ENCODE measurements at places on chromosomes 1 and 21. TPM values are rescaled to one million over a fixed set of nuclear protein-coding genes. Genes with fewer than 3 reads are reported as not detected.

The CLSTN1 gene
- 68.2 TPM for total RNA-seq

The LRRC3 gene
- 2.4 TPM for total RNA-seq

The ERICH3 gene
- not detected for total RNA-seq

The TRIM46 gene
- total RNA-seq: 1.8 TPM

The CLIC6 gene
- not detected for total RNA-seq

The PRR9 gene
- not detected for total RNA-seq

The TMCC2 gene
- 1.7 TPM for total RNA-seq

The ATF6 gene
- total RNA-seq: 12.6 TPM

The ZNF695 gene
- total RNA-seq: 3.4 TPM

The TMEM39B gene
- total RNA-seq: 12.9 TPM

The SYTL1 gene
- total RNA-seq: 0.56 TPM

The PKNOX1 gene
- 8.6 TPM for total RNA-seq

The HUNK gene
- 1.2 TPM for total RNA-seq

The KRTAP10-2 gene
- not detected for total RNA-seq

The MSH4 gene
- not detected for total RNA-seq

The LEFTY2 gene
- not detected for total RNA-seq

The TINAGL1 gene
- 0.76 TPM for total RNA-seq

The LACTBL1 gene
- total RNA-seq: not detected

The COL9A2 gene
- total RNA-seq: 0.24 TPM

The NPHS2 gene
- not detected for total RNA-seq

Data from A549 treated with ZK216348 at 1 μM for 4 hours (cell line).